HT-29 (cell line): ENCODE measurements at places on chromosomes 16 and 17. TPM values are rescaled to one million over a fixed set of nuclear protein-coding genes. Genes with fewer than 3 reads are reported as not detected.

DNA sequence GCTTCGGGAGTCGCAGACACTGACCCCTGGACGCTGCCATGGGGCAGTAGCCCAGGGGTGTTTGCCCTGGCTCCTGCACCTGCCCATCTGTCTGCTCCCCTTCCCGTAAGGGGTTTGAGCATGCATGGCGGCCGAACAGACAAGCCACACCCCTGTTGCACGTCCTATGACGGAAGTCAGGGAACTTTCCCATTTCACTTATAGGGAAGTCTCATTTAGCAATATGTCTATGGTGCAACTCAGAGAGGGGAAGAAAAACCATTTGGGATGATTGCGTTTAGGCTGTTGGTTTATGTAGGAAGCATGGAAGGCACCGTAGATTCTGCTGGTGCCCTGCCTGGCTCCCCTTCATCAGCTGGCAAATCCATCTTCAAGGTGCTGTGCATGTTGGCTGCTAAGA is 112.5 kb downstream of the HAPSTR1 start:
- no peak for DNase-seq

DNA sequence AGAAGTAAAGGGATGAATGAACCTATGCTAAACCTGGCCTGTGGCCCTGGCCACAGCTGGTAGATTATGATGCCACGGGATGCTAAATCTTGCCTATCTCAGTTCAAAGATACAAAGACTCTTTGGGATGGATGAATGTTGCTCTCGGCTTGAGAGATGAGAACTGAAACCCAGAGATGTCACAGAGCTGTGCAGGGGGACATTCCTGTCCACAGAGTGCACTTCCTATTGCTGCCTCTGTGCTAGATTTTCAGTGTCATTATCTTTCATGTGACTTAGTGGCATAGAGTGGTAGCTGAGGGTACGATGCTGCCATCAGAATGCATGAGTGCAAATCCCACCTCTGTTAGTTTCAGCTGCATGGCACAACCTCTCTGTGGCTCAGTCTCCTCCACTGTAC is 2.3 kb upstream of the MT1M start:
- no peak for DNase-seq

- no peak for DNase-seq
Observed at GRCh38 chr17:32256012-32256700, 9.5 kb upstream of the RHBDL3 start.

Gene TMEM238L
- 4.7 and 4.8 TPM in 2 replicates for total RNA-seq

Gene STX1B
- not detected in 2 replicates for total RNA-seq
